Cardiac muscle cell (in vitro differentiated cells and primary cell): ENCODE measurements at places on chromosomes 3 and 15.

DNA sequence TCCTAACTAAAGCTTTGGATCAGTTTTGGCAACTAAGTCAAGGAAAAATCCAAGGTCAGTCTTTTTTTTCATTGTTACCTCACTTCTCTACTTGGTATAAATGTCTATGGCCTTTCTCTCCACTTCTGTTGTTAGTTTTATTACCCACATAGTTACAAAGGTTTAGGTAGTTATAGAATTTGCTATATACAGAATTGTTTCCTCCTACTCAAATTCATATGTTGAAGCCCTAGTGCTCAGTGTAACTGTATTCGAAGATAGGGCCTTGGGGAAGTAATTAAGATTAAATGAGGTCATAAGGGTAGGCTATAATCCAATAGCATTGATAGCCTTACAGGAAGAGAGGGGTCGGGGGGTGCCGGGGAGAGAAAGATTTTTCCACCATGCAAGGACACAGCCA is 19.7 kb upstream of the STIMATE start:
- DNase-seq, result no peak

- DNase-seq, result no peak
These were observed 42.9 kb downstream of the AKAP13 start for GRCh38 chr15:85423256-85423655.

GRCh38 chr15:28001641-28002040 is 97.5 kb downstream of the OCA2 start:
- no peak for DNase-seq

- peak; percentile 54 for DNase-seq
These were observed 35.2 kb downstream of the BDH1 start for GRCh38 chr3:197520311-197521276.

GRCh38 chr3:188446766-188447165 is 292.8 kb downstream of the LPP start:
- no peak for DNase-seq

GRCh38 chr15:67172172-67172571 is 82.3 kb downstream of the AAGAB start:
- no peak for DNase-seq

DNA sequence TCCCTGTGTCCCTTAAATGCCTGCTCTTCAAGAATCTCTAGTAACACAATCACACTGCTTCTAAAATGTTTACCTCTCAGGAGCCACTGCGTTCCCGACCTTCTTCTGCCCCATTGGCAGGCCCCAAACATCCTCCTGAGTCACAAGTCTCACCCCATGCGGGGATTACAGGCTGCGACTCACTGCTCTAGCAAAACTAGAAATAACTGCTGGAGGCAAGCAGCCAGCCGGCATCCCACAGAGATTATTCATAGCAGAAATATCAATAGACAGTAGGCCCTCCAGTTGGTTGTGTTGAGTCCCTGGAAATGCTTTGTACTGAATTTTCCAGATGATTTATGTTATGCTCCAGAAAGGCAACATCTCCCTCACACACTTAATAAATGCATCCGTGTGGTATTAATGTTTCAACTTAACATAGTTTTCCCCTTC is 64.8 kb downstream of the RFTN1 start:
- DNase-seq, result no peak

DNA sequence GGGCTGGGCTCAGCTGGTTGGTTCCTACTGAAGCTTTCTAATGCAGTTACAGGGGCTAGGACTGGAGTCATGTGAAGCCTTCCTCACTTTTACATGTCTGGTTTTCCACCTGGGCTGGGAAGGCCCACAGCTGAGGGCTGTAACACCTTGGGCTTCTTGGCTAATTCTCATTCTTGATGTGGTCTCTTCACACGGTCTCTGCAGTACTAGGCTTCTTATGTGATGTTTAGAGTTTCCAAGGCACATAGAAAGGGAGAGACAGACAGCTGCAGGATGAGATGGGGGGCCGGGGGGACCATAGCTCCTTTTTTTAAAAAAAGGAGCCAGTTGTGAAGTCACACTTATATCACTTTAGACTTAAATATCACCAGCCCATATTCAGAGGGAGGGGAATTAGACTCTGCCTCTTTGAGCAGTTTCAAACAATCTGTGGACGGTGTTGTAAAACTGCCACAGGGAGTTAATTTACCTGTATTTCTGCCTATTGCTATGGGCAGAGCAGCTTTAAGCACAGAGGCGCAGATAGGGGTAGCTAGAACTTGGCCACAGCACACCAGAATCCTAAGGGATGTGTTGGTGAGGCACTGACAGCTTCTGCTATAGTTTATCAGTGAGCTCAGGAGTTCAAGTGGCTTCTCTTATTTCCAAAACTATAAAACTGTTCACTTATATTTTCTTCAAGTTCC is 46.7 kb downstream of the NKIRAS1 start:
- no peak for DNase-seq

DNA sequence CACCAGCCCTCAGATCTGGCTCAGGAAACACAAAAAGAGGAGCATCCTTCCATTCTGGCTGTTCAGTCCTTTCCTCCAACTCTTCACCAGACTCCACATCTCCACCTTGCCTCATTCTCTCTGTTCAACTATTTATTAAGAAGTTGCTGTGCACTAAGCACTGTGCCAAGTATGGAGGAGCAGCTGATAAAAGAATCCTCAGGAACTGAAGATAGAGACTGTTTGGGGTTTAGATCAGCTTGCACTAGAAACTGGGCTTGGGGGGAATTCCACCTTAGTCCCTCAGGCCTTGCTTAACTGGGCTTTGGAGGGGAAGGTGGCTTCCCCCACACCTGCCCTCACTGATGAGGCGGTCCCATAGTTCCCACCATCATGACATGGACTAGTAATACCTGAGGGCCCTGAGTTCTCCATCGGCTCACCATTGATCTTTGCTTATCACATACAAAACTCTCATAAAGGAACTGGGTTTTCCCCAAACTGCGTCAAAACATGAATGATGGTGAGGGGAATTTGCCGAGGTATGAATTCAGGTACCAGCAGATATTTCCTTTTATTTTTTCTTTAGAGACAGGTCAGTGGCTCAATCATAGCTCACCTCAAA is 1.7 kb upstream of the CCR8 start:
- DNase-seq, result no peak

- no peak for DNase-seq
These were observed 137.8 kb upstream of the SNTN start for GRCh38 chr3:63514678-63515077.

- DNase-seq, result no peak
These were observed 52.8 kb upstream of the LRIG1 start for GRCh38 chr3:66553441-66554113.

DNA sequence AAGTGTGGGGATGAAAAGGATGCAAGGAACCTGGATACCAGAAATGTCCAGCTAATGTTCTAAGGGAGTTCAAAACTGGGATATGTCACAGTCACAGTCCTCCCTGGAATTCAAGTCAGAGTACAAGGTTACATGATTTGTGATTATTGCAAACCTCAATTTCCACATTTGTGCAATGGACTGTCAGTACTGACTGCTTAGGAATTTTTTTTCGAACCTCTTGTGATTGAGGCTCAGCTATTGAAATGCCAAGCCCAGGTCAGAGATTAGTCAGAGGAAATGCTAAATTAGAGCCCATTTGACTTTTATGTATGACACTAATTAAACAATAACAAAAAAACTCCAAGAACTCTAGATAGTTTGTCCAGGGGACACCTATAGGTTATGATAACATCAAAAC is 210.2 kb downstream of the THSD4 start:
- no peak for DNase-seq

DNA sequence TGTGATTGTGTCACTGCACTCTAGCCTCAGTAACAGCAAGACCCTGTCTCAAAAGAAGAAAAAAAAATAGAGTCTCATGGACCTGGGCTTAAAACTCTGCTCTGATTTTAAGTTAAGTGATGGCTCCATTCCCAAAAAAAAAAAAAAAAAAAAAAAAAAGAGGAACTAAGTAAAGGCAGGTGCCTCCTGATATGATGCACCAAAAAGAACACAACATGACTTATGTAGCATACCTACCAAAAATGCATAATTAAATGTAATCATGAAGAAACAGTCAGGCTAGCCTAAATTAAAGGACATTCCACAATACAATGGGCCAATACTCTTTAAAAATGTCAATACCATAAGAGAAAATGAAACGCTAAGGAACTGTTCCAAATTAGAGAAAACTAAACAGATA is 5.4 kb upstream of the IREB2 start:
- no peak for DNase-seq

DNA sequence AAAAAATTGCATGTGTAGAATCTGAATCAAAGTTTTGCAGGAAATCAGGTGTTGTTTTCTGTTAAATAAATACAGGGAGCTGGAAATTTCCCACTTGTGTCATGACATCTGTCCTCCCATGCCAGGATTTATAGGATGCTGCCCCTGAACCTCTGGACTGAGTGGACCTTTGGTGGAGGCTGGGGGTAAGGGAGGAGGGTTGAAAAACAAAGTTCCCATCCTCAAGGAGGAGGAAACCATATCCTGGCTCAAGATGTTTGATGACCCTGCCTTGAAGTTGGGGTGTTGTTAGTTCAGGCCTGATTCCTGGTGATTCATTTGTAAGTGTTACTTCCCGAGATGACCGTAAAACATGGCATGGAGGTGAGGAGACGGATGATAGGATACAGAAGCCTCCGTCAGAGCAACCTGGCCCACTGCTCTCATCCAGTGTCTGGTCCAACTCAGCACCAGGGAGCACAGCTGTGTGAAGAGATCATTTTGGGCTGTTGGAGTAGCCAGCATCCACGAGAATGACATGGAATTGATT is 223.6 kb downstream of the CACNA2D3 start:
- no peak for DNase-seq

GRCh38 chr3:10926256-10926810 is 66.2 kb upstream of the SLC6A1 start:
- DNase-seq, result no peak

DNA sequence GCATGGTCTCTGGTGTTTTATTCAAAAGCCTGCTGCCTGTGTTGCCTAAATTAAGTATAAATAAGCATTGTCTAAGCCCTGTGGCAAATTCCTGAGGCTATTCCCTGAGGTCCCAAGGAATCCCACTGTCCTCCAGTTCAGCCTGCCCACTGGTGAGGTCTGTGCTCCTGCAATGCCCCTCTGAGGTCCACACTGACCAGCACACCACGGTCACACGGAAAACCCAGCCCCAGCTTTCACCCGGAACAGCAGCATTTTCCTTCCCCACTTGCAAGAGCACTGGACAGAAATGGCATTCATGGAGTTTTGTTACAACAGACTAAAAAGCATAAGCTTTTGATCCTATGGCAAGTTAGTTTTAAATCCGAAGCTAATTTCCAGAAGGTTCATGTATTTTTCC is 234.0 kb downstream of the KLF13 start:
- no peak for DNase-seq

DNA sequence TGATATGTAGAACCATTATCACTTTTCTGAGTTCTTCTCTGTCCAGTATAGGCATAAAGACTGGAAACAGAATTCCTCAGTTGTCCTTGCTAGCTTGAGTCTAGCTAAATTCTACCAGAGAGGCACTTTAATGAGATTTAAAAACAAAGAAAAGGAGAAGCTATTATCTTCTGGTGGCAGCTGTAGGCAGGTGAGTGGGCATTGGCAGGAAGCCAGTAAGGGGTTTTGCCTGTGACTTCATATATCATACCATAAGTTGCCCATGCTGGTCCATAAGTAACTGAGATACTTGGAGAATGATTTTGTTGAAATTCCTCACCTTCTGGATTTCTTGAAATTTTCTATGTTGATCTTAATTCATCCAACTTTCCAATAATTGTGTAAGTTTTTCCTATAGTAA is 402.3 kb upstream of the TGFBR2 start:
- no peak for DNase-seq
